ACHN (cell line): ENCODE measurements at places on chromosomes 1 and 21.

- no peak for DNase-seq
Observed at GRCh38 chr1:41868241-41868998, 50.3 kb downstream of the HIVEP3 start.

- no peak for DNase-seq
Observed at GRCh38 chr21:41763398-41763931, 3.4 kb downstream of the RIPK4 start.

- DNase-seq, result no peak
Observed at GRCh38 chr1:79585801-79586200, 579.3 kb upstream of the ADGRL4 start.

GRCh38 chr1:189117072-189117770 is 1360.4 kb downstream of the BRINP3 start:
- no peak for DNase-seq

DNA sequence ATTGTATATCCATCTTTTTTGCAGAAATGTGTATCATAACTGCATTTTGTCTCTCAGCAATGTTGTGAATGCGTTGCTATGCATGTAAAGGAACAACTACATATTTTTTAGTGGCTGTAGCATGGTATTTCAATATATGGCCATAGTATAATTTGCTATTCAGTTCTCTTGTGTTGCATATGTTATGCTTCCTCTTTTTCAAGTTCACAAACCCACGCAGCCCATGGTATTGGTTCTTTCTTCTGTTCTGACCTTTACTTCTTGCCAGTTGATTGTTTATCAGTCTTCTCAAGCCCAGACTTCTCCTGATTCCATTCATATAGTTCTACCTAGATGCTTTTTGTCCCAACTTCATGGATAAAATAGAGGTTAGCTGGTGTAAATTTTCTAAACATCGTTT is 6.1 kb downstream of the SLC22A15 start:
- DNase-seq, result no peak

GRCh38 chr21:44752671-44753235 is 41.4 kb upstream of the TSPEAR start:
- DNase-seq, result no peak

DNA sequence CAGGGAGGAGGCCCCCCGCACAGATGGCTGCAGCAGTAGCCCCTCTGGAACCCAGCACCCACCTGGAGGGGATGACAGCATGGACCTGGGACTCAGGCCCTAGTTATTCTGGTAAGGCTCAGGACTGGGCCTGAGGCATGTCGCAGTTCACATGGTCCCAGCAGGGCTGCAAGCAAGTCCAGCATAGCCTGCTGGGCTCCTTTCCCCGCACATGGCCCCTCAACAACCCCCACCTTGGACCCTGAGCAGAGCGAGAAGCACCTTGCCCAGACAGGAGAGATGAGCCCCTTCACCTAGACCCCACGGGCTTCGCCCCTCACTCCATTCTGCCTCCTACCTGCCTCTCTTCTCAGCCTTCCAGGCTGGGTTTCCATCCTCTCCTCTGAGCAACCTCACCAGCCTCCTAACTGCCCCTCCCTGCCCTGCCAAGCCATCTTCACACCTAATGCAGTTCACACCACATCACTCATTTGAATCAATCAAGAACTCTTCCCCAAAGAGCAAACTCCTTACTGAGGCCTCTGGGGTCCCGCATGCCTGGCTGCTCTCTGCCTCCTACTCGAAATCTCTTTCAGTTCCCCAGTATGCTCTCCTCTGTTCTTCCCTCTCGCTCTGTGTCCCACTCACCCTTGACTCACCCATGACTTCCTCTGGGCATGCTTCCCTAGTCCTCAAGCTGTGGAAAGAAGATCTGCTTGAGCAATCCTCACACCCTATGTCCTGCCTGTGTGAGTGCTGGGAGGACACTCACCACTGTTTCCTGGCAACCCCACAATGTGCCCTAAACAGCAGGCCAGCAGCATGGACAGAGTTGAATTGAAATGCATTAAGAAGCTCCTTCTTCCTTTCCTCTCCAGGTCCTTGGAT is 9.4 kb upstream of the THEMIS2 start:
- peak; percentile 96 for DNase-seq

DNA sequence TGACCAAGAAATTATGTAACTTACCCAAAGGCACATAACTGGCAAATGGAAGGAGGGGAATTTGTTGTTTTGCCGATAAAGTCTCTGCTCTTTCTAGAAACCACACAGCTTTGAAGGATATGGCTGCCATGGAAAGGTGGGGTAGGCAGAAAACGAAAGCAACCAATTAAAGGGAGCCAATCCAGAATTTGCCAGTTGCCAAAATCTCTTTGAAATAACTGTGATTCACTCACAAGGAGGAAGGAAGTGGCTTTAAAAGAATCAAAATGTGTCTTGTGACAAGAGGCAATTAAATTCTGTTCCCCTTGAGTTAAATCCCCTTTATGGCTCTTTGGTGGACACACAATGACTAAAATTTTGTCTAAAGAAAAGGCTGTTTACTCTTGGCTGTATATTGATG is 61.2 kb upstream of the CCDC190 start:
- no peak for DNase-seq

GRCh38 chr1:95622609-95623008 is 388.6 kb downstream of the RWDD3 start:
- no peak for DNase-seq

- DNase-seq, result peak; percentile 56
Observed at GRCh38 chr1:161702250-161702649, 4.8 kb upstream of the FCRLA start.

DNA sequence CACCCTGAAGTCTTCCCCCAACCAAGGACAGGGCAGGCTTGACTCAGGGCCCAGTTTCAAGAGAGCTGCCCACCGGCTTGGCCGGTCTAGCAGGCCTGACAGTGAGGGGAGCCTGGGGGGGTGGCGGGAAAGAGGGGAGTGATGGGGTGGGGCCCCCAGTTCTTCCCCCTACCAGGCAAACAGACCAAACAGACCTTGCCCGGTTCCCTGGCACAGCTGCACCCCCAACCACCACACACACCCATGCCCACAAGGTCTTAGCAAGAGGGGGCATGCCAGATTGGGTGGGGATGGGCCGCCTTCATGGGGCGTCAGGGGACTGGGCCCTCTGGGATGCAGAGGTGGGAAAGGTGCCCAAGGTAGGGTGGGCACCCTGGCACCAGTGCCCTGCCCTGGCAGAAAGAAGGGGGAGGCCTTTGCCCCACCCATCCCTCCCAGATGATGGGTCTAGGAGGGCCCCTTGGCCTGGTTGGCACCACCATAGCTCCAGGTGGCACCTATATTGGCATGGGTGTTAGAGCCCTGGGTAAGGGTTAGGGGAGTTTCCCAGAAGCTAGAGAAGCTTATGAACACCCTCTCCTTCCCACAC is 8.9 kb downstream of the ZBTB7B start:
- no peak for DNase-seq

GRCh38 chr1:205466595-205467220 is 10.9 kb upstream of the BLACAT1 start:
- DNase-seq, result no peak

GRCh38 chr1:90114521-90115141 is 119.7 kb downstream of the ZNF326 start:
- peak; percentile 47 for DNase-seq

DNA sequence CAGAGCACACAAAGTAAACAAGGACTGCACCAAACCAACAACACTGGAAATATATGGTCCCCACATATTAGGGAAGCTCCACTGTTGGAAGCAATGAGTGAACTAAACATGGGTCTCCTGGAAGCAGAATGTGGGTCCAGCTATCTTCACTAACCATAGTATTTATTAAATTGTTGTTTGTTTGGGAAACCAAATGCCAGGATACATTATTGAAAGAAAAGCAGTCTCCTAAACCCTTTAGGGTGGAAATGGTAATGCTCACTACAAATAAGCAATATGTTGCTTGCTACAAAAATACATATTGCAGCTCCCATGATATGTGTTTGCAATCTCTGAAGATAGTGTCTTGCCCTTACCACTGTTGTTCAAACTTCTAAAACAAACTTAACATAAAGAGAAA is 2.2 kb downstream of the NEGR1 start:
- DNase-seq, result no peak

DNA sequence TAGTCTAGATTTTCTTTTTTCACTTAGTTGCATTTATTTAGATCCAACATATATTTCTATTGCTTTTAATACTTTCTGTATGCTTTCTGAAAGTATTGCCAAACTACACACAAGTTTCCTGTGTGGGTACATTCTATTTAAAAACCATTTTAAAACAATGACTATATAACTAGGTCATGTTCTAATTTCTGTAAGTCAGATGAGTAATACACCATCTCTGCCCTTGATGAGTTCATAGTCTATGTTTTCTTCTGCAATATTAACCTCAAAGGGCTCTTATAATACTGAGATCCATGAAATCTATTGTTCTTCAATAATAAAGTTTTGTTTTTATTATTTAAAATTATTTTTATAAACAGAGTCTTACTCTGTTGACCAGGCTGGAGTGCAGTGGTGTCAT is 68.3 kb downstream of the RNASEL start:
- DNase-seq, result no peak

DNA sequence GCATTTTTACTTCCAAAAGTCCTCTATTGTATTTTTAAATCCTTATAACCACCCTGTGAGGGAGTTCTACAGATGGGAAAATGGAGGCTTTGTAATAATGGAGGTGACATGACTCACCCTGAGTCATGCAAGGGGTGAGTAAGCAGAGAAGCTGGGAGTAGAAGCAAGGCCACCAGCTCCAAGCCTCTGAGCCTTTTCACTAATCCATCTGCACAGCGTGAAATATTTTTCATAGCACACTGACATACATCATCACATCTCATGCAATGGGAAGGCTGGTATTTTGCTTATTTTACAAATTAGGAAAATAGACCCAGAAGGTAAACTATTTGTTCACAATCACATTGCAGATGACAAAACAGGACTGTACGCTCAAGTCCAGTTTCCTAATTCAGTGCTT is 96.9 kb downstream of the KCNH1 start:
- DNase-seq, result peak; percentile 94

- peak; percentile 22 for DNase-seq
Observed at GRCh38 chr1:25771221-25772114, 28.5 kb upstream of the SELENON start.

- DNase-seq, result no peak
Observed at GRCh38 chr1:181406989-181407388, 76.3 kb upstream of the CACNA1E start.

DNA sequence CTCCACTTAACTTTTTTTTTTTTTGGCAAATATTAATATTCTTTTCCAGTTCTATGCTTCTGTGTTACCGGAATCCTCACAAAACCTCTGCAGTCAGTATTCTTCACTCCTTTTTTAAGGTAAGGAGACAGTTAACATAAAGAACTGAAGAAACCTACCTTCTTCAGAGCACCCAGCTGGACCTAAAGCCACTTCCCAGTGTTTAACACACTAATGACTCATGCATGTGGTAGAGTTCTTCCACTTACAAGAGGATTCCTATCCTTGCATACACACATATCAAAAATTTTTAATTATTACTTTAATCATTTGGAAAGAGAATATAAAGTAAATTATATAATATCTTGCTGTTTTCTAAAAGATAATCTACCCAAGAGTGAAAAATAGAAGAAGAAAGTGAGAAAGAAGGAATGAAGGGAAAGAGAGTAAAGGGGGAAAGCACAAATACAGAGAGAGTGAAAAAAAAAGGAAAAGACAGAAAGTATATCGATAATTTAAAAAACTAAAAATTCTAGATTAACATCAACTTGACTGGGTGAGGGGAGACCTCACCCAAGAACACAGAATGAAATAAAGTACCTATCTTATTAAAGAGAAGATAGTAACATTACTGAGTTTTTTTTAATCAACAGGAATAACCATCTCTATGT is 54.9 kb downstream of the ENAH start:
- DNase-seq, result peak; percentile 56

- no peak for DNase-seq
Observed at GRCh38 chr1:233372218-233373120, 44.9 kb downstream of the MAP3K21 start.

DNA sequence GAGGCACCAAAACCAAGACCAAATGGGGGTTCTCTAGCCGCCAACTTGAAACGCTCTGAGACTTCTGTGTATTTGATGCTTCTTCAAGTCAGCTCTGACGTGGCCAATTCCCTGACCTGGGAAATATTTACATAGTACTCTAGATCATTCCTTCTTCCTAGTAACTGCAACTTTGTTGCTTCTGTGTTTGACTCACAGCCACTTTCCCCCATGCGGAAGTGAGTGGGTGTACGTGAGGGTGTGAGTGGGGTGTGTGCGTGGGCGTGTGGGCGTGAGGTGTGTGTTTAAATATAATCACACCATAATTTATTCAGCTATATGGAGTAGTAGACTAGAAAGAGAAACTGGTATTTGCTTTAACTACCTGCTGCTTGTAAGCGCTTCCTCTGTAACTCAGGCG is 111.0 kb downstream of the TAS1R2 start:
- no peak for DNase-seq

DNA sequence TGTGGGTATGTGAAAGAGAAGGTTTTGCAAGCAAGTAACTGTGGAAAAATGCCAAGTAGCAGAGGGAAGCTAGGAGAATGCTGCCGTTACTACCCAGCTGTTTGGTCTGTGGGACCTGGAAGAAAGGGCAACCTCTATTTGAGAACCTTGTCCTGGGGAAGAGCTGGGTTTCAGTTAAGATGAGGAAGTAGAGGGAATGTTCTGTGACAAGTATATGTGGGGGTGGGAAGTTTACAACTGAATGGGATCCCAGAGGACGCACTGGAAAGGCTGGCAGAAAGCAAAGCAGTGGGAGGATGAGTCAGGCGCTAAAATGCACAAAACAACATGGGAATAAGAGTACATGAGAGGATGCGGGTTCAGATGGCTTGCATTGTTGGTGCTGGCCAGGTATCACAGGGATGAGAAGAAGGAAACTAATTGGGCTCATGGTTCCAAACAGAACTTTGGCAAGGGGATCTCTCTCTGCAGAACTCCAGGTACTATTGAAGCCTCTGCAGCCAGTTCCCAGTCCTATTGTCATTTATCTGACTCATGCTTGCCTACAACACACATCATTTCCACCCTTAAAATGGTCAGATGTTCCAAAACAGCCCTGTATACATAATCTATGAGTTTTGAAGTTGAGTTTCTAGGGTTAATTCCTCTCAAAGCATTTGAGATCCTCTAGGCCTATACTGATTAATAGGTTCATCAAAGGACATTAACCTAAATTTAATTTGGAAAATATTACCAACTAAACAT is 88.5 kb upstream of the VAV3 start:
- DNase-seq, result no peak

DNA sequence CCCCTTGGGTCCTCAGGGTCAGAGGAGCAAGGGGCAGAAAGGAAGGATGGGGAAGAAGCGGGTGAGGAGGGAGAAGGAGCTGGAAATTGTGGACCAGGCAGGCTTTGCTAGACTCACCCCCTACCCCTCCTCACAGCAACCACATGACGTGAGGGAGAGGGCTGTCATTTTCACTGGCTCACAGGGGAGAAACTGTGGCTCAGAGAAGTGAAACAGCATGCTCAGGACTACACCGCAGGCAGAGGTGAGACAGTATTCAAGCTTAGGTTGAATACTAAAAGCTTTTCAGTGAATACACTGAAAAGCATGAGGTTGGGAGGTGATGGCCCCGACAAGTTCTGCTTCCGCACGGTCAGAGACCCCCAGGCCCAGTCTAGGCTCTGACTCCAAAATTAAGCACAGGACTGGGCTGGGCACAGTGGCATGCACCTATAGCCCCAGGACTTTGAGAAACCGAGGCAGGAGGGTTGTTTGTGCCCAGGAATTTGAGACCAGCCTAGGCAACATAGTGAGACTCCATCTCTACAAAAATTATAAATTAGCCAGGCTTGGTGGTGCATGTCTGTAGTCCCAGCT is 1.2 kb upstream of the CLEC20A start:
- no peak for DNase-seq
